CD4-positive, alpha-beta T cell treated with Interleukin-10 for 1 hour (primary cell): ENCODE measurements at places on chromosomes 4 and X.

- no peak for DNase-seq
Observed at GRCh38 chr4:101332424-101332823, 14.9 kb downstream of the PPP3CA start.

GRCh38 chr4:110795971-110796370, 173.1 kb upstream of the PITX2 start:
- DNase-seq, result no peak

DNA sequence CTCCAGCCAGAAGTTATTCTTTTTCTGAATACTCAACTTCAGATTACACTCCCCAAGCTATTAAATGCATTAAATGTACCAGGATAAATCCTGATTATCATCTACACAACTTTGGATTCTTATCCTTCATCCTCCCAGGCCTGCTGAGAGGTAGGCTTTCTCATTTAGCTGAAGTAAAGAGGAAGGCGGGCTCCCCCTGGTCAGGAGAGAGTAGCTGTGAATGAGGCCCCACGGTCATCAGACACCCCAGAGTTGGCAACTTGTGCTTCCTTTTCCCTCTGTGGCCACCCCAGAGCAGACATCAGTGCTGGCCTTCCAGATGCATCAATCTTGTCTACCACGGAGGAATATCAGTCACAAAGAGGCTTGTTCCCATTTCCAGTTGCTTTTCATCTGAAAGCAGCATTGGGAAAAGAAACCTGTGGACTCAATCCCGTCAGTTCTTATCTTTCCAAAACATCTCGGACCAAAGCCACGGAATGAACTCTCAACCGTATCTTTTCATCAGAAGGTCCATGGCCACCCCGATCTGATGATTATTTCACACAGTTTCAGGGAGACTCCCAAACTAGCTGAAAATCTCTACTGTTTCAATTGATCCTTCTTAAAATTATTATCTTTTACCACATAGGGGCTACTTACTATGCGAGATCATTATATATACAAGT, 79.2 kb downstream of the FBXO8 start:
- no peak for DNase-seq

DNA sequence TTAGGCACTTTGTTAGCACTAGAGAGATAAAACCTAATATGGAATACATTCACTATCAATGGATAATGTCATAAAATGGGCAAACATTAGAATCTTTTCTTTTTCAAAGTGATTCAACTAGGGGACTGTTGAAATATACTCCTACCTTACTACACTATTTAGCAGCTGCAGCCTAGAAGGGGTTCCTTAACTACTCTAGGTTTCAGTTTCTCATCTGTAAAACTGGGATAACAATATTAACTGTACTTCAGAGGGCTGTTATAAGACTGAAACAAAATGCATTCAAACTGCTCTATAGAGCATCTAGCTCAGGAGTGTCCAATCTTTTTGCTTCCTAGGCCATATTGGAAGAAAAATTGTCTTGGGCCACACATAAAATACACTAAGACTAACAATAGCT, 147.4 kb downstream of the CDS1 start:
- DNase-seq, result no peak

GRCh38 chrX:153582896-153583295, 16.0 kb downstream of the CCNQ start:
- peak; percentile 71 for DNase-seq

DNA sequence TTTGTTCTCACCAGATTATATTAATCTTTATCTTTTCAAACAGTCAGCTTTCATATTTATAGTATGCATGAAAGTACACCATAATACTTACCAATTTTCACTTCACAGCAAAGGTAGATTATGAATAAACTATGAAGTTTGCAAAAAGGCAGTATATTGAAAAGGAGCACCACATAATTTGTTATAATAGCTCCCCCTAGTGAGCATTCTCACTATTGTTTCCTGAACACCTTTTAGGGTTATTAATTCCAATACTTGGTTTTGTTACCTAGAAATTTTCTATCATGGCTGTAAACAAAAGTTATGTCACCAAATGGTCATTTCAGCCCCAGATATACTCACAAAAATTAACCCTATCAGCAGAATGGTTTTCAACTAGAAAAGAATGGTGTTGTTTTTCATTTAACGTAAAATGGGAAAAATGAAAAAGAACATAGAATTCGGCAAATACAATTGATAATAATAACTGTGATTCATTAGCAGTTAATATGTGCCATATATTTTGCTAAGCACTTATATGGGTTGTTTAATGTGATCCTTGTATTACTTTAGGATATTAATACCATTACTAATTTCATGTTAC, 30.2 kb upstream of the NKX6-1 start:
- DNase-seq, result peak; percentile 25

DNA sequence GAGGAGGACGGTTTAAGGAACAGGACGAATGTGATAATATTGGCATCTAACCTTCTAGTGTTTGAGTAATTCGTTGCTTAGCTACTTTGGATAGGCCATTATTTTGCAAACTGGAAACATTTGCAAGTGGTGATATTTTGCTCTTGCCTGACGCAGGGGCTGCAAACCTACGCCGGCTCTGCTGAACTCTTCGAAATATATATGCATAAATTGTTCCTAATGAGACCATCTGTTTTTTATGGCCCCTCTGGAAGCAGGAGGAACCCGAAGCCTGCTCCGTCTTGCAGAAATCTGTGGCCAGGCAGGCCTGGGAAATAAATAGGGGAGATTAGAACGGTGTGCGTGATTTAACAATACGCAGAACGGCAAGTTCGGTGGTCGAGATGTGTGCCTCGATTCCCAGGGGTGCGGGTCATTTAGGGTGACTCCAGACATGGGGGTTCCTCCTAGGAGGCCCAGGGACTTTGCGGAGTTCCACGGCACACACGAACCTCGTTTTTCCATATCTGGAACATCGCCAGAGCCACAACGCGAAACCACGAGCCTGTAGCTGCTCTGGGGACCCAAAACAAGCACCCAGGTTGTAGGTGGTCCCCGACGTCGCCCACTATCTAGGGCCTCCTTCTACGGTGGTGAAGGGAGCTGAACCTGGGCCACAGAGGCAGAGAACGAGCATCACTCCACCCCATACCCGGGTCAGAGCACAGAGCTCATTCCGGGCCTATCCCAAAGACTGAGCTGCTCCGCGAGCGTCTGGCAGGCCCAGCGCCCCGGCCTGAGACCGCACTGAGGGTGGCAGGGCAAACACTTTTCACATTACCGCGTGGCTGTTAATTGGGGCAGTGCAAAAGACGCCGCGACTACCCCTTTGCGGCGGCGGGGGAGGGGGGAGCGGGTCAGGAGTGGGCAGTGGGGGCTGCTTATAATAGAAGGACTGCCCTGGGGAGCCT, 89.7 kb downstream of the BCOR start:
- no peak for DNase-seq

- no peak for DNase-seq
Observed at GRCh38 chrX:623599-624315, 6.8 kb upstream of the SHOX start.

GRCh38 chr4:181796502-181796901, 446.7 kb upstream of the TENM3 start:
- no peak for DNase-seq

DNA sequence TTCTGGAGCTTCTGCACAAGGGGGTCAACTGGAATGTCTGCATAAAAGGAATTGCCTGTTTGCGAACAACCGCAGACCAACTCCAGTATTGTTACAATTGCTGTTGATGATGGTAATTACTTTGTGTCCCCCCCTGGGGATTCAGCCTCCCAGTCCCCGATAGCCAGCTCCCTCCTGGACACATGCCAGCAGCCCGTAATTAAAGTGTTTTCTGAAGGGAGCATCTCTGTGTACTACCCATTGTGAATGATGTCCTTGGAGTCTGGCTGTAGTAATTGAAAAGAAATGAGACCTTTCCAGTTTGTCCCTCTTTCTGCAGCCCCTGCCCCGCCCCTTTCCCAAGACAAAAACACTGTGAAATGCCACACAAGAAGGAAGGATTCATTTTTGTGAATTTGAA, 377.1 kb upstream of the LCORL start:
- no peak for DNase-seq

GRCh38 chr4:65651751-65652150, 18.5 kb downstream of the EPHA5 start:
- DNase-seq, result no peak

GRCh38 chr4:86330961-86331742, 28.7 kb downstream of the MAPK10 start:
- DNase-seq, result no peak

GRCh38 chrX:8179656-8180055, 8.6 kb upstream of the VCX2 start:
- no peak for DNase-seq

DNA sequence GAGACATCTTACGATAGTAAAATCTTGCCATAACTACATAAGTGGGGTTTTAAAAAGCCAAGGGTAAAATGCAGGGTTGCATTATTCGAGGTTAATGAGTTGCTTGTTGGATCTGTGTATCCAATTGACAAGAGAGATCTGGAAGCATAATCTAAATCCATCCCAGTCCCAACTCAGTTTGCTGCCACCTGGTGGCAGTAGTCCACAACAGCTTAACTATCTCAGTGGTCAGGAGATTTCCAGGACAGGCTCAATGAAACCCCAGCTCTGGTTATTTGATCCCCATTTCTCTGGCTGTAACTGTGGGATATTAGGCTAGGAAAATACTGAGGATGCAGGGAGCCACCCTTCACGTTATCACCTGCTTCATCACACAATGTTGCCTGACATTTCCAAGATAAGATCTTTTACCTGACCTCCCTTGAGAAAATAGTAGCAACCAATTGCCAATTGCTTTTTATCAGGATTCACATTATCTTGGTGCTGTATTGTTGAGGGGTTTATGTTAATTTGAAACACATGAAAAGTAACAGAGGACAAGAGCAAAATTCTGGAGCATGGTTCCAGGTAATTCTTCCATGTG, 88.2 kb upstream of the TNIP3 start:
- peak; percentile 67 for DNase-seq

DNA sequence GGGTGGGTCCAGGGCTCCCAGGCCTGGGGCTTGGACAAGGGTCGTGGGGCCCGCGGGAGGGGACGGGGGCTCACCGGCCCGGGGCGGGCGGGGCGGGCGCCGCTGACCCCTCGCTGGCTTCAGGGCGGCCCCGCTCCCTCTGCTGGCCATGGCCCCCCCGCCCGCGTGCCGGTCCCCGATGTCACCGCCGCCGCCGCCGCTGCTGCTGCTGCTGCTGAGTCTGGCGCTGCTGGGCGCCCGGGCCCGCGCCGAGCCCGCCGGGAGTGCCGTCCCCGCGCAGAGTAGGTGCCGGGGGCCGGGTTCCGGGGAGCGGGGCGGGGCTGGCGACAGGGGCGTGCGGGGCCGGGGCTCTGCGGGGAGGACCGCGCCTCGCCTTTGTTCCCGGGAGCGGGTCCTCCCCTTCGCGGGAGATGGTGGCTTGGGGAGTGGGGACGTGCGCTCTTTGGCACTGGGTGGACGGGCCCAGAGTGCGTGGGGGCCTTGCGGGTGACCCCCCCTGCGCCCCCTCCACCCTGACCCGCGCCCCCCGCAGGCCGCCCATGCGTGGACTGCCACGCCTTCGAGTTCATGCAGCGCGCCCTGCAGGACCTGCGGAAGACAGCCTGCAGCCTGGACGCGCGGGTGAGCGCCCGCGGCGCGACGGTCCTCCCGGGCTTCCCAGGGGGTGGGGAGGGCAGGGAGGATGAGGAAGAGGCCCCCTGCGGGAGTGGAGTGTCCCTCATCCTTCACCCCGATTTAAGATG, 16.8 kb upstream of the NAT8L start:
- peak; percentile 44 for DNase-seq

DNA sequence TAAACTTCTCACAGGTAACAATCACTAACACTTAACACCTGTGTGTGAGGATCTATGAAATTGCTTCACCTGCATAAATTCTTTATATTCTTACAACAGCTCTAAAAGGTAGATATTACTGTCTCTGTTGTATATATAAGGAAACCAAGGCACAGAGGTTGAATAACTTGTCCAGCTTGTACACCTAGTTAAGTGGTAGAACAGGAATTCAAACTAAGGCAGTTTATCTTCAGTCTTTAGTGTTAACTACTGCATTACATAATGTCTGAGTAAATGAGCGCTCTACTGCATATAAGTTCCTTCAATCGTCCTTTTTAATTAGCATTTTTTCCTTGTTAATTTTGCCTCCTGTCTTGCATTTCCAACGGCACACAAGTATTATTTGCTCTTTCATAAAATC, 15.0 kb downstream of the USP9X start:
- DNase-seq, result no peak

- no peak for DNase-seq
Observed at GRCh38 chr4:24856586-24856985, 56.3 kb downstream of the CCDC149 start.

DNA sequence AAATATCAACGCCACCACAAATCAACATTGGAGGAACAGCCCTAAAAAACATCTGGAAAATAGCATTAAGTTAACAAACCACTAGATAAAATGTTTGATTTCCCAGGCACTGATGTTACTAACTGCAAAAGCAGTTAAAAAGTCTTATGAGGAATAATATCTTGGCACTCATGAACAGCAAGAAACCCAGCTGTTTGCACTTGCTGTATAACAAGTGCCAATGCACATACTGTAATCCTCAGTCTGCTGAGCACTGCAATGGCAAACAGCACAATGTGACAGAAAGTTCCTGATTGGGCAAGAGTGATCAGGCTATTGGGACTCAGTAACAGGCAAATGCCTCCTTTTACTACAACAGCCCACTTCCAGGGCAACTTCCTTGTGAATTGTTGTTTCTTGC, 20.8 kb upstream of the SEC24B start:
- no peak for DNase-seq

DNA sequence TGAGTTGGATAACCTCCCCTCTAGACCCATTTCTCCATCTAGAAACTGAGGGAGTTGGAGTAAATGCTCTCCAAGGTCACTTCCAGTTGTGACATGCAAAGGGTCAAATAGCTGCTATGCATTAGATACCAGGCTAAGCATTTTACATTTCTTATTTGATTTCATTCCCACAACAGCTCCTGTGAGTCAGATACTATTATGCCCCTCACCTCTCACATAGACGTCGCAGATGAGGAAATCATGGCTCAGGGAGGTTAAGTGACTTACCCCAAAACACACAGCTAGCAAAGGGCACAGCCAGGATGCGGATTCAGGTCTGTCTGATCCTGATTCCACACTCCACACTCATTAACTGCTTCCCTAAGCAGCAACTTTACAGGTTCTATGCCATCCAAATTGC, 57.7 kb downstream of the PRPS1 start:
- DNase-seq, result no peak

DNA sequence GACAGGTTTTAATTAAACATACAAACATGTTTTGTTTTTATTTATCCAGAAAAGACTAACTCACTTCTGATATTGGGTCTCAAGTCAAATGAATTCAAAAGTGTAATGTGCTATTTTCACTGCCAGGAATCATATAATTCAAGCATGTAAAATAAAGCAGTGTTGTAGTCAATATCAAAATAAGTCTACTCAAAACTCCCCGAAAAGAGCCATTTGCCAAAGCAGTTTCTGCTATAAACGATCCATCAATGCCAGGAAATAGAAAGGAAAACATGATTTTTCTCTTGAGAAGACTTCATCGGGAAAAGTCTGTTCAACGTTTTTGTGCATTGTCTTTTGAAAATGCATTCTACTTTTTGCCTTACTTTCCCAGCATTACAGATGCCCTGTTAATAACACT, 633.3 kb downstream of the FAT4 start:
- no peak for DNase-seq
